CD4-positive, alpha-beta T cell treated with Interleukin-4 for 4 hours (primary cell): ENCODE measurements at places on chromosomes 4 and X.
A peak's percentile ranks its signal among the peaks of the same experiment; 100 is the strongest.

DNA sequence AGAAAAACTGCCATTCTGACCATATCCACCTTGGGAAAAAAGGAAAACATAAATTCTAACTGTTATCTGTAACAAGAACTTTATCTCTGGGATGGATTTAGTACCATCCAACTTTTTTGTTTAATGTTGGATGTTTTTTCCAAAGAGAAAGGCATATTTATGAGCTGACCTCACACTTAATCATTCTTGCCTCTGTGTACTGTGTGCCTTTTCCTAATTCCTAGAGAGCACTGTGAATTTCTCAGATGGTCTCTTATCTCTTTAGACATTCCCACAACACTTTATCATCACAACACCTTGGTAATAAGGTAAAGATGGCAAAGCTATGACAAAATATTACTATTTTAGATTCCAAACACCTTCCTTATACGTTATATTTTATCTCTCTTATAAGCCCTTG lies 126.2 kb downstream of the COL4A6 start:
- no peak for DNase-seq

- DNase-seq, result no peak
These were observed 19.4 kb upstream of the SERTM2 start for GRCh38 chrX:111492085-111492484.

DNA sequence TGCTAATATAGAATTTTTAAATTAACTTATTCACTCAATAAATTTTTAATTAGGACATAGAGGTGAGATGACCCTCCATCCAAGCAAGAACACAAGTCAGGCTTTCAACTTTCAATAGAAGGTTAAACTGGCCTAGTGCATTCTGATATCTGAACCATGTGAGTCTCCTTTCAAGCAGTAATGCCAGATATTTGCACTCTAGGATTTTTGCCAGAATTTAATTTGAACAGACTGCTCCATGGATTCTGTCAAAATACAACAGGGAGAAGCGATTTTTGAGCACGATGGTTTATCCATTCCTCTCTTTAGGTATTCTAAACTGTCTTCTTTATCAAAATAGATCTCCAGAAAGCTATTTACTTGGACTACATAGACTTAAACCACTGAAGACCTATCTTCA lies 72.0 kb upstream of the DCLK2 start:
- DNase-seq, result no peak

DNA sequence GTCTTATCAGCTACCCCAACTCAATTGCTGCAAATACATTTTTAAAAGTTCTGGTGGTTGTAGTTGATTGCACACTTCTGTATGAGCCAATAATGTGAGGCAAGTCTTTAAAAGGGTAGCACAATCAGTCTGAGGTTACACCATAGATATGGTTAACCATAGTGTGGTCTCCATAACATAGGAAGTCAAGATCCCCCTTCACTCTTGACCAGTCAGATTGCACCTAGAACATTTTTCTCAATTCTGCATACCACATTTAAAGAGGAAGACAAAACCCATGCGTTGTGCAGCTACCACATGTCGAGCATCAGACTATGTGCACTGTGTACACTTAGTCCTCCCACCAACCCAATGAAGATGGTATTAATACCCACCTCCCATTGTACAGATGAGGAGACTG lies 26.5 kb upstream of the CYBB start:
- no peak for DNase-seq

DNA sequence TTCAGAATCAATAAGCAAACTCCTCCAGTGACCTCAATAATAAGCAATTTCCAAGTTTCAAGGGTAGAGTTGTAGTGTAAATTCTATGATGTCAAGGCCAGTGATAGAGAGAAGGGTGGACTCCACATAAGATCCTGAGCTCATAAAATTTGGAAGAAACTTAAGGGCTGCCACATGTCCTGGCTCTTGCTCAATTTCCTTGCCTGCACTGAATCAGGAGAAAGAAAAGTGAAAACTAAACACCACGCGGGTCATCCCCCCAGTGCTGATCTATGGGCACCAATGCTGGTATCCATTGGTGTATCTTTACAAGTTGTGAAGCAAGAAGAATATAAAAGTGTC lies 392.0 kb upstream of the INTU start:
- DNase-seq, result no peak

GRCh38 chrX:20527558-20528011 lies 260.9 kb upstream of the RPS6KA3 start:
- DNase-seq, result peak; percentile 24

GRCh38 chr4:88660446-88661294 lies 37.0 kb downstream of the NAP1L5 start:
- DNase-seq, result no peak

- DNase-seq, result no peak
These were observed 175.0 kb downstream of the APBB2 start for GRCh38 chr4:41039317-41039716.

GRCh38 chr4:6720202-6720699 lies 4.3 kb downstream of the BLOC1S4 start:
- peak; percentile 66 for DNase-seq

GRCh38 chr4:140826701-140827027 lies 70.5 kb upstream of the TBC1D9 start:
- no peak for DNase-seq

- DNase-seq, result peak; percentile 4
These were observed 109.7 kb downstream of the ELOVL6 start for GRCh38 chr4:110088670-110089069.

- DNase-seq, result no peak
These were observed 137.1 kb downstream of the ARSF start for GRCh38 chrX:3178329-3178728.

GRCh38 chr4:152164561-152164960 lies 371.3 kb downstream of the FBXW7 start:
- no peak for DNase-seq

DNA sequence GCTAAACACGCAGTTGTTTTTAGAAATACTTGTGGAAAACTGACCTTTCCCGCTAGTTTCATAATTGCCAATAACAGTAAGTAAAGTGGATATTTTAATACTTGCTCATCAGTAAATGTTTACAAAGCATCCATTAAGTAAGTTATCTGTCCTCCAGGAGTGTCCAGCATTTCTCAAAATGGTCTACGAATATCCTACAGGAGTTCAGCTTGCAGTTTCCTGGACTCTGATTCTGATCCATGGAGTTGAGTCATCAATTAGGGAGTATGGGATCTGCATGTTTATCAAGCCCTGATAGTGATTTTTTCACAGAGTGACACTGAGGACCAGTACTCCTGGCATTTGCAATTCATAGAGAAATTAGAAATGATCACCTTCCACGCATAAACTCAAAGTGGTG lies 325.2 kb upstream of the AADAT start:
- DNase-seq, result no peak

DNA sequence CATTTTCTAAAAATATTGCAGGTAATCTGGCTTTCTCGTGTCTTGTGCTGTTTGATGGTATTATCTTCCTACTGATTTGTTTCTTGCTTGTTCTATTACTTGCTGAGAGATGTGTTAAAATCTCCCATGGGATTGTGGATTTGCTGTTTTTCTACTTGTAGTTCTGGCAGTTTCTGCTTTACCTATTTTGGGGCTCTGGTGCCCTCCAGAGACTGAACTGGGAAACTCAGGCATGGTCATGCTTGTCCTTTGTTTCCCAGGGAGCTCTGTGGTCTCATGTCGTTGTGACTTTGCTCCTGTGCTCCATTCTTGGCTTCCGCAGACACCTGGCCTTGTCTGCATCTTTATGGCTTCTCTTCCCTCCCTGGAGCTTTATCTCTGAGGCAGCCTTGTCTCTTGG lies 39.5 kb downstream of the NSD2 start:
- peak; percentile 10 for DNase-seq

DNA sequence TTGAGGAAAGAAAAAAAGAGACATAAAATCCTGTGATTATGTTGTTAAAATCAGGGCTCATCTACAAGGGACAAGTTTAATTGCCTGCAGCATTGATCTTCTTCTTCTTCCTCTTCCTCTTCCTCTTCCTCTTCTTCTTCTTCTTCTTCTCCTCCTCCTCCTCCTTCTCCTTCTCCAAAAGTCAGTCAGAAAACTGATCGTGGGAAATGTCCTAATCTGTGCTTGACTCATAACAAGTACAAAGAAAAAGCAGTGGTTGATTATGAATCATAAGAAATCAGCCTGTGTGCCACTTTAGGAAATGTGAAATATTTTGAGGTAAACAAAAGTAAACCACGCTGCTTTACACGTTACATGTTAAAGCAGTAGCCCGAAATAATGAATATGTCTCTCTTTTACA lies 2.7 kb upstream of the ATP10D start:
- DNase-seq, result peak; percentile 28

DNA sequence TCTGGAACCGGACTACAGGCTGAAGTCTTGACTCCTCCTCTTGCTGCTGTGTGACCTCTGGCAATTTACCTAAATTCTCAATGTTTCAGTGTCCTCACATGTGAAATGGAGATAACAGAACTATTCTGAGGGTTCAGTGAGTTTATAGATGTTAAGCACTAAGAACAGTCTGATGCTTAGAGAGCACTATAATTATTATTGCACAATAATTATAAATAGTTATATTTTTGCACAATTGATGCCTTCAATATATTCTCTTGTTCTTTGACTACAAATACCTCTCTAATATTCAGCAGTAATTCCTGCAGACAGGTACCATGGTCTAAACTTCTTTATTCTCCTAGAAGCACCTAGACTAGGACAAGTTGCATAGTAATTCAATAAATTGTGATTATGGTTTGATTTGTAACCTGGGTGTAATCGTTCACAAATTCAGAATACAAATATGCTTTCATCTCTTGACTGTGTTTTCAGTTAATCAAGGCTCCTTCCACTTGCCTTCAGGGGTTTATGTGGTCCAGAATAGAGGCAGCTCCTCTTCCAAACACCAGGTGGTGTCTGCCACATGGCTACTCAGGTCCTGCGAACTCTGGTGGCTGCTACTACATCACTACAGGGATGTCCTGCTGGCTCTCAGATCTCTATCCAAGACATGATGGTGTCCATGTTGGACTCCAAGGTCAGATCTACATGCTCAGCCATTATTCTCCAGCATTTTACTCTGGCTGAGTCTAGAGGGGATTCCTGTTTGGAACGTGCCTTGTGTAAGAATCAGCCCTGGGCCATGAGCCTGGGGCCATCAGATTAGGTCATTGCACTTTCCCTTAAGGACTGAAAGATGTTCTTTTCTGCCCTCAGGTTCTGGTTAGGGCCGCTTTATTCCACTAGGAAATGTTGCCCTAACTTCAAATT lies 103.4 kb downstream of the QRFPR start:
- DNase-seq, result no peak

DNA sequence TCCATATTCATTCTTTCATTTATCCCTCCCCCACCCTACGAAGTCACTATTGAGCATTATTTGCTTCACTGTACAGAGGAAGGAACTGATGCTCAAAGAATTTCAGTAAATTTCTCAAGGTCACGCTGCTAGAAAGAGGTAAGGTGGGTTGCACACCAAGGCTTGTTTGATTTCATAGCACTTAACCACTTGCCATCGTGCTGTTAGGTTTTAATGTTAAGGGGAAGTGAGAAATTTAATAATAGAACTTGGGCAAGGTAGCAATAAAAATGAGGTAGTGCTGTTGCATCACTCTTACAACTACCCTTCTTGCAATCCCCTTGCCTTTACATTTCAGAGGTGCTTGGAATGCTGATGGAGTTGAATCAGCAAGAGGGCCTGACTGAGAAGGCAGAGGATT lies 343.1 kb downstream of the MID1IP1 start:
- DNase-seq, result no peak

DNA sequence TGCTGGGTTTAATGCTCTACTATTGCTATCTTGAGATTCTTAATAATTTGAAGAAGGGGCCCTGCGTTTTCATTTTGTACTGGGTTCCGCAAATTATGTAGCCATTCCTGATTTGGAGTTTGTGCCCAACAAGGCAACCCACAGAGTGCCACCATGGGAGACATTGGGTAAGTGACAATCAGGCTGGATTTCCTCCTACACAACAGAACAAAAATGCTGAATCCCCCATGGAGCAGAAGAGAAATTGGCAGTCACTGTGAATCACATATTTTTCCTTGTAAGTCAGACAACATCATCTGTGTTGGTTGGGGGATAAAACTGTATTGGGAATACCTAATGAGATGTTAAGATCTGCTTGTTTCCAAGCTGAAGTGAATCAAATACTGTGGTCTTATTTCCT lies 80.9 kb downstream of the CNGA2 start:
- DNase-seq, result no peak

DNA sequence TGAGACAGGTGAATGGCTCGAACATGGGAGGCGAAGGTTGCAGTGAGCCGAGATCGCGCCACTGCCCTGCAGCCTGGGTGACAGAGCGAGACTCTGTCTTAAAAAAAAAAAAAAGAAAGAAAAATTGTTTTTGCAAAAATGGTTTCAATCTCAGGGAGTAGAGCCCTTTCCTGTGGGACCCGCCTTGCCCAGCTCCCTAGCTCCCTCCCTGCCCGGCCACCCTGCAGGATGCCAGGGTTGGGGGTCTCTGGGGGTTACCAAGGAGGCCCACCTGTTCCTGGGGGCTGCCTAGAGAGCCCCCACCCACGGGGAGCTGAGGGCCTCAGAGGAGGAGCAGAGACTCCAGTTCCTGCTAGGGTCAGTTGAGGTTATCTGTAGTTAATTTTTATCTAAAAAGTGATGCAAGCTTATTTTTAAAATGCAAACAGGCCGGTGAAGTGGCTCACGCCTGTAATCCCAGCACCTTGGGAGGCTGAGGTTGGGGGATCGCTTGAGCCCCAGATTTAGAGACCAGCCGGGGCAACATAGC lies 18.7 kb upstream of the PLCXD1 start:
- no peak for DNase-seq

GRCh38 chr4:106603471-106603870 lies 234.9 kb upstream of the GIMD1 start:
- no peak for DNase-seq

DNA sequence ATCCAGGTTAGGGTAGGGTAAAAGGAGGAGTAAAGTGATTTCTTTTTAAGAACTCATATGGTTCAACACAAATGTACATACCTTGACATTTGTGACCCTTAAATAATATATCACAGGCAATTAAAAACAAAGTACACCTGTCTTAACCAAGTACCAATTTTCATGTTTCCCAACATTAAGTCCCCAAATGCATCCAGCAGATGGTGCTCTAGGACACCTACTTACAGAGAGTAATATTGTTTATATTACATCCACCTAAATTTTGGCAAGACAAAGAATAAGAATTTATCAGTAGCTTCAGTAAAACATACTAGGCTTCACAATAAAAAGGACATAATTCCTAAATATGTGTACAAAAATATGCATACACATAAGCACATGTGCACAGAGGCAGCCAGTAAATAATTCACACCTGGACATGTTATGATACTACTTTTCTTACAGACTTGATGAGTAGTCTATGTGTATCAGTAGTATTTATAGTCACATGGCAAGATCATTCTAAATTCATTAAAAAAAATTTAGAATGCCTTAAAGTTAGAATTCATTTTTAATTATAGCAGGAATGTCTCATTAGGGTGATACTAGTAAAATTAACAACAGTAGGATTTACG lies 219.7 kb downstream of the DCLK2 start:
- peak; percentile 8 for DNase-seq

- DNase-seq, result no peak
These were observed 962.6 kb downstream of the PCDH7 start for GRCh38 chr4:31682796-31683195.

- DNase-seq, result no peak
These were observed 142.8 kb downstream of the PJA1 start for GRCh38 chrX:69022430-69022829.
